ENCODE measurements at places on chromosomes 12 and 14.

GRCh38 chr12:113263431-113263963 lies 42.2 kb downstream of the TPCN1 start:
- no peak for DNase-seq

DNA sequence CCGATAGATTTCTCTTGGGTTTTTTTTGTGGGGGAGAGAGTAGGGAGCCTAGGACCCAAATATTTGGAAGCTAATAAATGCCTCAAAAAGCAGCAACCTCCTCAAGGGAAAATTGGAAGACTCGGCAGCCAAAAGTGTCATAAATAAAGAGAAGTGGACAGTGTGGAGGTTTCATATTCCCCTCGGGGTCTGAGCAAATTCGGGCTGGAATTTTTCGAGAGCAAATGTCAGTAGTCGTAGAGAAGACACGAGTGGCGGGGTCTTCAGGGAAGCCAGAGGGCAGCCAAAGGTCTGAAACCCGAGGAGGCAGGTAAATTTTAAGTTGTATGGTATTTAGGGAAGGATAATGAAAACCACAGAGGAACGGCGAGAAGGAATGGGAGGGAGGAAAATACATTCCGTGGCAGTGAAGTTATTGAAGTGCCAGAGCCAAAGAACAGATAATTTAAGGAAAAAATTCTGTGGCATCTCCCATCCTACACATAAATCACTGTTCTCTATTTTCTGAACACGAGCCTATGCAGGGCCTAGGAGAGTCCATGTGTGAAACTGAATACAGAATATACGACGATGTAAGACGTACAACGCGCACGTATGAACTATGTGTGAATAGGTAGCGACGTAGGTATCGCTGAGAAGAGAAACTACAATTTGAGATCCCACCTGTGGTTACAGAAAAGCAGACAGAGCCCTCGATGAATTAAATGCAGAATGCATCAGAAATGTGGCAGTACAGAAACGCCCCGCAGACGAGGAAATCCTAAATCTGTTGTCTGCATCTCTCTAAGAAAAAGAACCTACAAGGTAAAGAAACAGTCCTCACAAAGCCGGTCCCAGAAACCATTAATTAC lies 12.9 kb downstream of the BCL11B start:
- no peak for DNase-seq

GRCh38 chr14:99229654-99230207 lies 42.3 kb downstream of the BCL11B start:
- DNase-seq = no peak

DNA sequence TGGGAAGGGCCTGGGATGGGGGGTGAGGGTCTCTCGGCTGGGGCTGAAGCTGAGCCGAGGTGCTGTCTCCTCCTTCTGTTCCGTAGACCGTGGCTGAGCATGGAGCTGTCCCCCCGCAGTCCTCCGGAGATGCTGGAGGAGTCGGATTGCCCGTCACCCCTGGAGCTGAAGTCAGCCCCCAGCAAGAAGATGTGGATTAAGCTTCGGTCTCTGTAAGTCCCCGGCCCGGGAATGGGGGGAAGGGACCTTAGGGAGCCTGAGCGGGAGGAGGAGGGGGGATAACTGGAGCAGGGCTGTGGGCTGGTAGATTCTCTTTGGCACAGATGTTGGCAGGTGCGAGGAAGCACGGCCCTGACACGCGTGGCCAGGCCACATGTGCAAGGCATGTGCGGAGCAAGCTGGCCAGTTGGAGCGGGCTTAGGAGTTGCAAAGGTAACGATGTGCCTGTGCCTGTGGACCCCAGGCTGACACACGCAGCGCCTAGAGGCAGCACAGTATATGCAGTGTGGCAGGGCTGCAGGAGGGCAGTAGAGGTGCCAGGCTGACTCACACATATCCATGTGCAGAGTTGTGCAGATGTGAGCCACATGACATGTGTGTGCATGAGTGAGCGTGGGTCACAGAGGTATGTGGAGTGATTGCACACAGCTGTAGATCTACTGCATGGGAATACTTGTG lies 512 bp downstream of the PDE1B start:
- no peak for DNase-seq

DNA sequence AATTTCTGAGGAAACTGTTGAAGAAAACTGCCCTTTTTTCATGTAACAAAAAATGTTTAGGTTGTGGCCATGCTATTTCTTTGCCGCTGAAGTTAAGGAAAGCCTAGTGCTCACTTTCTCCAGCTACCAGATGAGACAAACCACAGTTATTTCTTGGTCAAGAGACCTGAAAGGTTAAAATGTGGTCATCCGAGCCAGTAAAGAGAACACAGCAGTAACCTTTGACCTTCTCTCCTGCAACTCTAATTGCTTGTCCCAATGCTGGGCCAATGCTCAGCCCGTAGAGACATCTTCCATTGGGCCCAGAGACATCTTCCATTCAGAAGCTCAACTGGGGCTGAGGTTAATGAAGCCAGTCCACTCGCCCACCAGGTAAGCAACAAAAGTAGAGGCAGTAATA lies 109.8 kb upstream of the CPSF6 start:
- DNase-seq = no peak

DNA sequence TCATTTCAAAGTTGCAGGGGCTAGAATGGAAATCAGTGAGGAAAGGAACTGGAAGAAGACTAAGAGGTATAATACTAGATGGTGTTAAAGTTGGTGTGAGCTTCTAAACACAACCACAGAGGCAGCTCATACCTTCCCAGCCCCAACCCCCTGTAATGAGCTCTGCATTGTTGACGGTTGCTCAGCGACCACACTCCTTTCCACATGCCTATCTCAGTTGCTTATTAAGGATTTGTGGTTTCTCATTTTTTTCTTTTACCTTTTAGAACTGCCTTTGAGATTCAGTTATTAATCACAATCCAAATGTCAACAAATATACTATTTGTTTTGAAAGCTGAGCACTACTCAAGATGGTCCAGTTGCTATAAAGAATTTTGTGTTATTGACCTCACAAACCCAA lies 62.1 kb upstream of the KIF21A start:
- DNase-seq = no peak

GRCh38 chr12:851913-852312 lies 97.6 kb downstream of the RAD52 start:
- no peak for DNase-seq

DNA sequence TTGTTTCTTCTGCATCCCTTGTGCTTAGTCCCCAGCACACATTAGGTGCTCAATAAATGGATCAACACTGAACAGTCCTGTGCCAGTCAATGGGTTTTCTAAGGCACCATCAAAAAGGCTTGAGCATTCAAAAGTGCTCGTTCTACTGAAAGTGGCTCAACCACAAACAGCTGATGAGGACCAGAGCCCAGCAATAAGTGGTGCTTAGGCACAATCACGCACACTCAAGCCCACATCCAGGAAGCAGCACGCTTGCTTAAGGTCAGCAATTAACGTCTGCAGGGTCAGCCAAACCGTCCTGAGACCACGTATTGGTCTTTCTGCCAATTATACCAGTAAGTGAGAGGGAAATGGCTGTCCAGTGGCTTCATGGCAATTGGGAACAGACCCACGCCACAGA lies 56.5 kb downstream of the PRIMA1 start:
- no peak for DNase-seq

DNA sequence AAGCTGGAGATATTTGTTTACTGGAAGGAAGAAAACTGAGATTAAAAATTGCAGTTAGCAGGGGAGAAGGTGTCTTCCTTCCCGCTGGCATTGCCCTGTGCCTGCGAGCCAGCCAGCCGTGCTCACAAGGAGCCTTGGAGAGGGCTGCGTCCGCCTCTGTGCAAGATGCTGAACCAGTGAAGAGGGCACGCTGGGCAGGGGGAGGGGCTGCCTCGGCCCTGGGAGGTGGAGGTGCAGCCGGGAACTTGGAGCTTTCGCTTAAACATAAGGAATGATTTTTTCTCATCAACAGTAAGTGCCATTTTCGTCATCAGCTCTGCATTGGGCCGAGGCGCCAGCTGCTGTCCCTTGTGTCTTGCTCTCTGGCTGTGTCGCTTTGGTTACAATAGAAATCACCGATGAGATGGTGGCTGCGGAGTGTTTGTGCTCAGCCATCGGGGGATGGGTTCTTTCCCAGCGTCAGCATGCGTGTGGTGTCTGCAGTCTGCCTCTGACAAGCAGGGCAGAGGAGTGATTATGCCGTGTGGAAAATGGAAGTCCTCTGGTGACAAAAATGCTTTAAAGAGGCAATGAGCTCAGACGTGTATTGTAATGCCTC lies 97.3 kb downstream of the ESR2 start:
- DNase-seq = no peak

GRCh38 chr12:3419558-3419957 lies 71.4 kb upstream of the PRMT8 start:
- DNase-seq = no peak

DNA sequence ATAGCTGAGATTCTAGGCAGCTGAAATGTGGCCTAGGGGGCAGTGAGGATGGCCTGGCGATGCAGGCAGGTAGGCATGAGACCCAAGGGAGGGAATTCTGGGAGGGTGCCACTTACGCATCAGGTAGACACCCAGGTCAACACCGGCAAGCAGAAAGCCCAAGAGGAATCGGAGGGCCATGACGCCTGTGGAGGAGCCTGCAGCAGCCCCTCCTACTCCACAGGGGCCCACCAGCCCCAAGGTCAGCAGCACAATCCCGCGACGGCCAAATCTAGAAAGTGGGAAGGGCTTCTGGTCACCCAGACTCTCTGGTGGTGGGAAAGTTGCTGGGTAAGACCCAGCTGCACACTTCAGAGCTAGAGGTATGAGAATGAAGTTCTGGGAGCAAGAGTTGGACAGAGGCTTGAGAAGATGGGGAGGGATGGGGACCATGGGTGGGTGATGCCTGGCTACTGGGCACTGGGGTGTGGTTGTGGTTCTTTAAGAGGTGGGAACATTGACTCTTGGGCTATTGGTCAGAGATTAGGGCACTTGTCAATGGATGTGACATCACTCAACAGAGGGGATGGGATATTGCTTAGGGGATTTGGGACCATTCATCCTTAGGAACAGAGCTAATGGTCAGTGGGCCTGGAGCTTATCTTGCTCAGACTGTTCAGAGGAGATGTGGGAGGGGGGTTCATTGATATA lies 3.4 kb downstream of the SLC22A17 start:
- no peak for DNase-seq

- no peak for DNase-seq
These were observed 3.2 kb upstream of the COX8C start for GRCh38 chr14:93343797-93344196.

DNA sequence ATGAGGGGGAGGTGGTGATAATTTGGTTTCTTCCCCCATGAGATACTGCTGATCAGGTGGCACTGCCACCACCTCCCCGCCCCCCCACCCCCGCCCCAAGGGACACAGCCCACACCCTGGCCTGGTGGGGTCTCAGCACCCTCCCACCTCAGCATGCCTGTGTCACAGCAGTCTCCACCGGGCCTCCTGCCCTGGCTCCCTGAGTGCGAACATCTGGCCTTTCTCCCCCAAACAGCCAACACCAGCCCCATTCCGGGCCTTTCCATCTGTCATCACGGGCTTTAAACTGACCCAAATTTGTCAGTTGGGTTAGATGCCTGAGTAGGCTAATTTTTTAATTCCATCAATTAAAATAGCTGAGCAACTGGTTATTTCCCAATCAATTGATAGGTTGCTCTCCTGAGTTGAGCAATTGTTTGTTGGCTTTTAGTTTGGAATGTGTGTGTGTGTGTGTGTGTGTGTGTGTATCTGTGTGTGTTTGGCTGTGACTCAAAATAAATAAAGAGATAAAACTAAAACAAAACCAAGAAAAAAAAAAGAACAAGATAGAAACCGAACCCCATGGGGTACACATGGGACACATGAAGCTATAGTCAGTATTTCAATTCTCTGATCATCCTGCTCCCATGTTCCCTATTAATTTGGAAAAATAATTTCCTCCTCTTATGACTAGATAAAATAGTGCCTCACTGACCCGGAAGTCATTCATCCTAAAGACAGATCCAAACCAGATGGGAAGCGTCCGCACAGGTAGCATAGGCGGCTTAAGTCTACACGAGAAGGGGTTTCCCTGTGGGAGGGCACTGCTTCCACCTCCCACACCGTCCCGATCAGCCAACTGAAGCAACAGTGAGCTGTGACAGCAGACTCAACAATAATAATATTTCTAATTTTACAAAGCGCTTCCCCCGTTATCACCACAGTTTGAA lies 7.4 kb downstream of the SERPINA12 start:
- no peak for DNase-seq

GRCh38 chr12:52029685-52030084 lies 21.6 kb upstream of the NR4A1 start:
- no peak for DNase-seq

GRCh38 chr14:53306267-53306721 lies 153.2 kb upstream of the DDHD1 start:
- no peak for DNase-seq

- DNase-seq = no peak
These were observed 1766.9 kb upstream of the SEL1L start for GRCh38 chr14:83300476-83301064.

DNA sequence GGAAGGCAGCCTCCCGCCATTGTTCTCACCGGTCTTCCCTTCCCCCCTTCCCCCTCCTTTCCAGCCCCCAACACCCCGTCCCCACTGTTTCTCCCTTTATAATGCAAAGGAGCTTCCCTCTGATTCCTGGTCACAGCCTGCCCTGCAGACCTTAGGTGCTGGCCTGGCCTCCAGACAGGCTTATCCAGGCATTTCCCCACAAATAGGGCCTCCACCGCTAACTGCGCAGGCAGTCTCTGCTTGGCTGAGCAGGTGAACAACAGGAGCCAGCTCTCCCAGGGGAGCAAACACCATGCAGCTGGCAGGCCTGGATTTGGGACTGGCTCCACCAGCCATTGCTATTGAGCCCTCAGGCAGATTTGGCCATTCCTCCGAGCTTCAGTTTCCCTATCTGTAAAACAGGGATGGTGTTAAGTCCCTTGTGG lies 46.0 kb downstream of the SMIM41 start:
- no peak for DNase-seq

- DNase-seq = no peak
These were observed 101.7 kb upstream of the C14orf180 start for GRCh38 chr14:104477666-104478380.

GRCh38 chr12:42957136-42957535 lies 367.6 kb upstream of the PRICKLE1 start:
- no peak for DNase-seq

- no peak for DNase-seq
These were observed 413.4 kb upstream of the TBX3 start for GRCh38 chr12:115097416-115097815.

DNA sequence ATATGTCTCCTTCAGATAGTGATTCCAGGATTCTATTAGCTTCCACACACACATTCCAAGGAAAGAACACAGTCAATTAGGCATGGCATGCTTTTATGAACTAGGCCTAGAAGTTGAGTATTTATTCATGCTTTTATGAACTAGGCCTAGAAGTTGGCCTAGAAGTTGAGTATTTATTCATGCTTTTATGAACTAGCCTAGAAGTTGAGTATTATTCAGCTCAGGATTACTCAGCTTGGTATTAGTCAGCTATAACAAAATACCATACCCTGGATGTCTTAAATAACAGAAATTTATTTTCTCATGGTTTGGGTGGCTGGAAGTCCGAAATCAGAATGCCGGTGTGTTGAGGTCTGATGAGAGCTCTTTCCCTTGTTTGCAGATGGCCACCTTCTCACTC lies 442.7 kb upstream of the FLRT2 start:
- no peak for DNase-seq

DNA sequence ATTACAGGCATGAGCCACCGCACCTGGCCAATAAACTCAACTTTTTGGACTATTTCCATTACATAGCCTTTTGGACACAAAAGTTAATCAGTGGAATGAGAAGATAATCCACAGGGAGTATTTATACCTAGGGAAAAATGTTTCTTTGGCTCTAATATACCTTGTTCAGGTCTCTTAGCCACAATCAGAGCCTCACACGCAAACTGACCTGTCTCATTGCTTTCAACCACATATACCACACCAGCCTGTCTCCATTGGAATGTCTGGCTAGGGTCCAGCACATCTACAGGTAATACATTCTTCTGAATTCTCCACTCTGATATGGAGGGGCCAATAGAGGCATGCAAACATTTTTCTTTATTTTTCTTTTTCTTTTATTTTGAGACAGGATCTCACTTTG lies 3.8 kb upstream of the RBMS2 start:
- no peak for DNase-seq
